ENCODE measurements at places on chromosomes 4 and X.
A peak's percentile ranks its signal among the peaks of the same experiment; 100 is the strongest.

- DNase-seq: no peak
Observed at GRCh38 chrX:73647632-73648322, 84.8 kb downstream of the CHIC1 start.

DNA sequence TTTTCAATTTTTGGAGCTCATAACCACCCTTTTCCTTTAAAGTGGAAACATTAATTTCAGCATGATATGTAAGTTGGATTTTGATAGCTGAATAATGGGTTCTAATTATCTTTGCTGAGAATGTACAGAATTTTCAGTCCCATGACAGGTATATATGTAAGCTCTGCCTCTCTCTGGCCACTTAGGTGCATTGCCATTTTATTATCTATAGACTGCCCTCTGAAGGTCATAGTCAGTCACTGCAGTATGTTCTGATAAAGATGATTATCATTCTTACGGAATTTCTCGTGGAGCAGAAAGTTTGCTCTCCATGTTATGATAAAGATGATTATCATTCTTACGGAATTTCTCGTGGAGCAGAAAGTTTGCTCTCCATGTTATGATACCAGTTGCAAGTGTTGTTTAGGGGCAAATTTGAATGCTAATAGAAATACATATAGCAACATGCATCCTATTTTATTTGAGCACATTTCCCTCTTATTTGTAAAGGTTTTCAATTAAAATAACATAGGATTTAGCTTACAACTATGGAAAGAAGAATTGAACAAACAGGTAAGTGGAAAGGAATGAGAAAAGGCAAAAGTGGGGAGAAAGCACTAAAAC, 10.4 kb downstream of the AFP start:
- no peak for DNase-seq

- DNase-seq: no peak
Observed at GRCh38 chrX:74343343-74344279, 39.6 kb downstream of the ZCCHC13 start.

DNA sequence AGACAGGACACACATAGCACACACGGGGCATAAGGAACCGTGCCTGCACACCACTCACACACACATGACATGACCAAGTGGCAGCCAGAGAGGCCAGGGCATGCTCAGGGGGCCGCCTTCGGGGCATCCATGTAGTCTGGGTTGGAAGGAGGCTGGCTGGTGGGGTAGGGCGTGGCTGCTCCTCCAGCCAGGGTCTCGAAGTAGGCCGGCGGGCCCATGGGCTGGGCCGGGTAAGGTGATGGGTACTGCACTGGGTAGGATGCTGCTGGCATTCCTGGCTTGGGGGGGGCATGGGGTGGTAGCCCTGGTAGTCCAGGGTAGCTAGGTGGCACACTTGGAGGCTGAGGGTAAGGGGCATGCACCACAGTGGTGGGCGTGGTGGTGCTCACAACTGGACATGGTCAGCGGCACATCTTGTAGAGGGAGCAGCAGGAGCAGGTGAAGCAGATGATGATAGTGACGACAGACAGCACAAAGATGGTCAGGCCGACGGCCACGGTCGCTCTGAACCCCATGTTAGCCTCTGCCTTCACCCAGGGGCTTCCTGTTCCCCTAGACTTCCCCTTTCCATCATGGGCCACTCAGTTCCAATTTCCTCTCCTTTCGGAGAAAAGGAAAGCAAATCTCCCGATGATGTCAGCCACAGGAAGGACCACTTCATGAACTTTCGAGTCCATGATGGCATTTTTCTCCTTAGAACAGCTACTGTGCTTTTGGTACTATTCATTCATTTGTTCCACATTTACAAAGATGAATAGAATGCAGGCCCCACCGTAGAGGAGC, 10.9 kb upstream of the DDX3X start:
- no peak for DNase-seq

DNA sequence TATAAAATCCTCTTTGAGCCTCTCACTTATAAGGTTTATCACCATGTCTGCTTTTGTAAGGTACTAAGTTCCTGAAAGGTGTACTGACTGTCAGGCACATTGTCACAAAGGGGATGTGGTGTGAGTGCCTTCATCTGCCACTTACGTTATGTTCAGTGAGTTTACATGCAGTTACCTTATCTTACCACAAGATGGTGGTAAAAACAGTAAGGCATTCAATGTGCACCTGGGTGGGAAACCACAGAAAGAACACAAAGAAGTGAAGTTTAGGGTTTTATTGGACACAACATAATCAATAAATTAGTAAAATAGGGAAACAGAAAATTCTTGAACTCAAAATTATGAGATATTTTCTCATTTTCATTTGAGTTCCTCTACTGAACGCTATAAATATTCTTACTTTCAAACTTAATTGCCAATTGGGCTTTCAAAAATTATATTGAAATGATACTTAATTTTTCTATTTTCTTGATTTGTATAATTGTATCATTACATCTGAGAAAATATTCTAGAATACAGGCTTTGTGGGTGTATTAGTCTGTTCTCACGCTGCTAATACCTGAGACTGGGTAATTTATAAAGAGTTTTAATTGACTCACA, 650.8 kb downstream of the PCDH7 start:
- DNase-seq: no peak

DNA sequence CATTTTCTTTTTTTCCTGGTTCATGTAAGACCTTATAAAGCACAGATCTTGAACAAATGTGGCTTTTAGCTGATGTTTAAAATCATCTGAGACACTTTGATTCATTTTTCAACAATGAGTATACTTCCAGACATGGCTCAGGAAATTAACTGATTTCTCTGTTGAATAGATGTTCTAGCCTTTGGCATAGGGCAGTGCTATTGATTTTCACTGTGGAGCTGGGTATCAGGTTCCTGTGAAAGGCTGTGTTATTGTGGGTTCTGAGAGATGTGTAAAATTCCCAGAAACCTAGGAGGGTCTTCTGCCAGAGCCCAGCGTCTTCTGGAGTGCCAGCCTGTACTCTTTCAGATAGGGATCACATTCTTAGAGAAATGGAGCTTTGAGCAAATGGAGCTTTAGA, 278.9 kb downstream of the EPHA5 start:
- DNase-seq: no peak

DNA sequence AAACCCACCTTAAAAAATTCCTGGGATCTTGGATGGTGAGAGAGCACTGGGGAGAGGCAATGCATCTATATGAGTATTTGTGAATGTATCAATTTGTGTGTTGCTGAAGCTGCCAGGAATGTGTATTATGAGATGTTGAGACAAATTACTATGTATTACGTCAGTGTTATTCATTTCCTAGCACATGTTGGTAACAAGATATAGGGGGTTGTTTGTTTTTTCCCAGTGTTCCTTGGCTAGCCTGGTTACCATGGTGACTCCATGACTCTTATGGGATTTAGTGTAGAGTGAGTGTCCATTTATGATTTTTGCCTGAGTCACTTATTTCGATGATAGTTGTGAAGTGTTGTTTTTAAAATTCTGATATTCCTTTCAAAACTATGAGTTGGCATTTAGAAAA, 65.6 kb downstream of the RAB40A start:
- no peak for DNase-seq

DNA sequence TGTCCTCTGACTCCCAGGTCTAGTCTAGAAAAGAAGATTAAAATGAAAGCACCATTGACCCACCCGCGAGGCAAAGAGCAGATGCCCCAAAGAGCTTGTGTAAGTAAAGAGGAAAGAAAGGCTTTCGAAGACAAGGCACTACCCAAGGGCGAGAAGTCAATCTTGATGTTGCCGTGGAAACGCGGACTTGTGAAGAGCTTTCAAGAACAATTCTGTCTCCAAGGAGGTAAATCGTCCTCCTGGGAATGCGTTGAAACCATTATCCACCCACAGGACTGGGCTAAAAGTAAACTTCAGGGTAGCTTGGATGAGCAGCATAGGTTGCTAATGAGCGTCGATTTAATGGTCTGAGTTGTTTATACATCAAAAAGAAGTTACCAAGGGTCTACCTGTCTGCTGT, 189.3 kb downstream of the DHRSX start:
- no peak for DNase-seq

GRCh38 chrX:19554786-19555185, 39.5 kb upstream of the MAP3K15 start:
- DNase-seq: peak; percentile 44

DNA sequence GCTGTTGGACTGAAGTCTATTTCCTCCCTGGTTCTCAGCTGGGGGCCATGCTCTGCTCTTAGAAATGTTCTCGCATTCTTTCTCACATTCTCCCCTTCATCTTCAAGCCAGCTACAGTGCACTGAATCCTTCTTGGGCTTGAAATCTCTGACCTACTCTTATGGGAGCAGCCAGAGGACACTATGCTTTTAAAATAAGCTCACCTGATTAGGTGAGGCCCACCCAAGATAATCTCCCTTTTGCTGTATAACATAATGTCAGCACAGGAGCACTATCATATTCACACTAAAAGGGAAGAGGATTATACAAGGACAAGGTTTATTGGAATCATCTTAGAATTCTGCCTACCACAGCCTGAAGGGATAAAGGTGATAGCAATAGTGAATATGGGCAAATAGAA, 146.3 kb downstream of the ZNF674 start:
- no peak for DNase-seq

DNA sequence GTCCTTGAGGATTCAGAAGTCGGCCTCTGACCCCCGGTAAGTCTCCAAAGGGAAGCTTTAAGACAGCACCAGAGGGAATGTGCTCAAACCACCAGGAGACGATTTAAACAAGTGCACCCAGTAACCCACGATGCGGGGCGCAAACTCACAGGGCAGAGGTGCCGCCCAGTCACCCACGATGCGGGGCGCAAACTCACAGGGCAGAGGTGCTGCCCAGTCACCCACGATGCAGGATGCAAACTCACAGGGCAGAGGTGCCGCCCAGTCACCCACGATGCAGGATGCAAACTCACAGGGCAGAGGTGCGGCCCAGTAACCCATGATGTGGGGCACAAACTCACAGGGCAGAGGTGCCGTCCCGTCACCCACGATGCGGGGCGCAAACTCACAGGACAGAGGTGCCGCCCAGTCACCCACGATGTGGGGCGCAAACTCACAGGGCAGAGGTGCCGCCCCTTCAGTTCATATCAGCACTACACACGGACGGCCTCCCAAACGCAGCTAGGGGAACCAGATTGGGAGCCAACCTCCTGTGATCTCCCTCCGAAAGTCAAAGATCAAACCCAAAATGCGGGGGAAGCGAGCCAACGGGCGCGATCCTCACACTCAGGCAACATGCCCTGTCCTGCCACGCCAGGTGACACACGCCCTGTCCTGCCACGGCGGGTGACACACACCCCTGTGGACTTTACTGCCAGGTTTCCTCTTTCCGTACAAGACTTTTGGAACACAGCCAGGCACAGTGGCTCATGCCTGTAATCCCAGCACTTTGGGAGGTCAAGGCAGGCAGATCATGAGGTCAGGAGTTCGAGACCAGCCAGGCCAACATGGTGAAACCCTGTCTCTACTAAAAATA, 11.3 kb downstream of the PPP2R3B start:
- DNase-seq: no peak

GRCh38 chr4:169024762-169025161, 14.7 kb upstream of the CBR4 start:
- no peak for DNase-seq
